Stimulated activated CD8-positive, alpha-beta memory T cell treated with anti-CD3 and anti-CD28 coated beads, Interleukin-15, amount 100 ng/mL, for 24 hours (primary cell): ENCODE measurements at places on chromosomes 16 and 17.
A peak's percentile ranks its signal among the peaks of the same experiment; 100 is the strongest.

DNA sequence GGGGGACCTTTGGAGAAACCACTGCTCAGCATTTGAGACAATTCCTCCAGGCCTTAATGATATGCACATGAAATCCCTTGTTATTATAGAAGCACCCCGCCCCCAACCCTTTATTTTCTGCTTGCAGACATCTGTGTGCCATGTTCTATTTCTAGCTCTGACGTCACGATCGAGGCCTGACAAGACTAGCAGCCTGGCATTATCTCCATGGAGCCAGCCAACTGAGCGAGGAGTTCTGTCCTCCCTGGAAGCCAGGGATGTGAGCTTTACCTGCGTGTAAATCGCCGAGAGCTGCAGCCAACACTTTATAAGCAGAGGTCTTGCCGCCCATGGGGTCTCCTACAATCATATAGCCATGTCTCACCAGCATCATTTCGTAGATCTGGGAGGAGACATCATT, 116.9 kb downstream of the DNAH3 start:
- no peak for DNase-seq

- DNase-seq = no peak
These were observed 73.9 kb downstream of the CEP95 start for GRCh38 chr17:64580384-64581315.

GRCh38 chr17:79632432-79632735, 21.5 kb upstream of the RBFOX3 start:
- no peak for DNase-seq

GRCh38 chr17:74545843-74546230, at the start of gene CD300C:
TSS of gene CD300C (minus strand) at chr17:74546115. CDS start at chr17:74545782, 333 bp downstream.
- no peak for DNase-seq

GRCh38 chr17:69516225-69516624, 101.7 kb downstream of the MAP2K6 start:
- no peak for DNase-seq

DNA sequence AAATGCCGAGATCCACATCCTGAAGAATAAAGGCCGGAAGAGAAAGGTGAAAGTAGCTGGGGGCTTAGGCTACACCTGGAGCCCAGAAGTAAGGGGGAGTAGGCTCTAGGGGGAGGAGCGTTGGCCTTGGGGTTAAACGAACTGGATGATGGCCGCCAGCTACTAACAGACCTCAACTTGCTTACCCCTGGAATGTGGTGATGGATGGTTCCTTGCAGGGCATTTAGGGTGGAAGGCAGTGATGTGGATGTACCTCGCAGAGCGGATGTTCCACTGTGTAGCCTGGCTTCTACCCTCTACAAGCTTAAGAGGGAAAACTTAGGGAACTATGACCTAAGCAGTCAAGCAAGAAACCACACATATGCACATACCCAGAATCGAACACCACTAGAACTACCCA, 2.3 kb upstream of the MAZ start:
- no peak for DNase-seq

GRCh38 chr16:64094992-64095634, 1026.8 kb downstream of the CDH11 start:
- DNase-seq = no peak

DNA sequence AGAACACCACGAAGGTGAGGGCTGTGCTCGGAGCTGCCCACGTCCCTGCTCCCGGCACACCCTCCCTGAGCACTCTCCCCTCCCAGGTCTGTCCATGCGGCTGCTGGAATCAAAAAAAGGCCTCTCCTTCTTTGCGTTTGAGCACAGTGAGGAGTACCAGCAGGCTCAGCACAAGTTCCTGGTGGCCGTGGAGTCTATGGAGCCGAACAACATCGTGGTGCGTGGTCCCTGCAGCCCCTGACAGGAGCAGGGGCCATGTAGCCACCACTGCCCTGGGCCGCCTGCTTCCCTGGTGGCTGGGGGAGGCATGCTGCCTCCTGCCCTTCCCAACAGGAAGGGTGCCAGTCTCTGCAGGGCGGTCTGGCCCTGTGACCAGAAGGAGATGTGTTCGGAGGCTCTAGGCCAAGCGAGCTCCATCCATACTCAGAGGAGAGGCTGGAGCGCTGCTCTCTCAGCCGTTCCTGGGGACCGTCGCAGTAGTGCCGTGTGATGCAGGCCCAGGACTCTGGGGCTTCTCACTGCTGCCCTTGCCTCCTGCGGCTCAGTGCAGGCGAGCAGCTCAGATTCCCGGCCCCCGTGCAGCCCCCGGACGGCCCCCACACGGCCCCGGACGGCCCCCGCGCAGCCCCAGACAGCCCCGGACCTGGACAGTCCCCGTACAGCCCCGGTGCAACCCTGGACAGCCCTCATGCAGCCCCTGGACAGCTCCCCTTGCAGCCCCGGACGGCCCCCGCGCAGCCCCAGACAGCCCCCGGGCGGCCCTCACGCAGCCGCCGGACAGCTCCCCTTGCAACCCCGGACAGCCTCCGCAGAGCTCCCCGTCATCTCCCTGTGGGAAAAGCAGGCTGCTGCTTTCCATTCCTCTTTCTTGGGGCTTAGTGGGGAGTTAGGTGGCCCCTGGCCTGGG, 20.5 kb downstream of the TCF25 start:
- DNase-seq = no peak

DNA sequence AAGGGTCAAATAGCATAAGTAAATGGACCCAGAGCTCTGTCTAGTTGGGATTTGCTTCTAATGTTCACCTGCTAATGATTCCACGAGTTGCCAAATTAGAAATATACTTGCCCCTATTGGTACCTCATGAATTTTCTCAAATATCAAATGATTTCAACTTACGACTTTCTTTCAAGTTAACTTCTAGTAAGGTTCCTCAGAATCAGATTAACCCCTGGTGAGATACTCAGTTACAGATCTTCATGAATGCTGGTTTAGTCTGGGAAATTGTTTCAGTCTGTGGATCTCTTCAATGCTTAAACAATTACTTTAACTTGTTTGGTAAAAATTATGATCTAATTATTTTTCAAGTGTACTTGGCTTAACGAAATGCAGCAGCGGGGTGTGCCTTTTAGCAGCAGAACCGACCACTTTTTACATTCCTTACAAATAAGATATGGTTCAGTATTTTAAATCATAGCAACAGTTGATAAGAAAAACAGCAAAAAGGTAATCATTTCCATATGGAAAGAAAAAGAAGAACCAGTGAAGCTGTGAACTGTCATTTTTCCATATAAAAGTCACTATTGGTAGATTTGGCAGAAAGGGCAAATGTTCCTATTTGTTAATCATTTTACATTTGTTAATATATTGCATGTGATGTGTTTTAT, 34.5 kb downstream of the TUBD1 start:
- no peak for DNase-seq

DNA sequence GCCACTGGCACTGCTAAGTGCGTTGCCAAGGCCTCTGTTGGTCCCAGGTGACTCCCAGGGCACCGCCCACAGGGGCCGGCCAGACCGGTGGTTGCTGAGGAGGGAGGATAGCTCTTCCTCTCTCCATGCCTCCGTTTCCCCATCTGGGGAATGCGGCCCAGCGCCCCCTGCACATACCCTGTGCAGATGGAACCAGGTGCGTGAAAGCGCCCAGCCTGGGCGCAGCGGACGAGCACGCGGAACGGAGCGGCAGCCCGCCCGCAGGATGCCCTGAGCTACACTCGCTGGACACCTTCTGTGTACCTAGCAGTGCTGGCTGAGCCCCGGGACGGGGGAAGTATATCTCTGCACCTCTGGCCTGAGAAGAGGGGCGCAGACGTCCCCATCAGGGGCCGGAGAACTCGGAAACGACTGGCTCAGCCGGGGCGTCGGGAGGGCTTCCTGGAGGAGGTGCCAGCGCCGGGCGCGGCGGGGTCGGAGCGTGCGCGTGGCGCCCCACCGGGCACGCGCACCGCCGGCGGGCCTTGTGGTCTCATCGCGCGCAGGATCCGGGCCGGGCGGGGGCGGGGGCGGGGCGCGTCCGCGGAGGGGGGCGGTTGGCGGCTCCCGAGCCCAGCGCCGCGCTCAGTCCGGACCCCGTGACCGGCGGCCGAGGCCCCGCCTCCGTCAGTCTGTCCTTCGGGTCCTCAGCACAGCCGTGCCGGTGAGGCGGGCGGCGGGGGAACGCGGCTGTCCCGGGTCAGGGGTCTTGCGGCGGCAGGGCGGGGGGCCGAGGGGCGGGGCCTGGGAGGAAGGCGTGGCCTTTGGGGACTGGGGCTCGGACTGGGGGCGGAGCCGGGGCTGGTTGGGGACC, at the start of the genes CCDC78 and HAGHL:
Gene CCDC78 (minus strand): TSS at position 6 of the 853 bp plus-strand sequence. CDS start 76 bp downstream, outside the sequence.
Gene HAGHL (plus strand): TSS at position 669 of the 853 bp plus-strand sequence. CDS start 404 bp downstream, outside the sequence.
- DNase-seq = peak; percentile 46

DNA sequence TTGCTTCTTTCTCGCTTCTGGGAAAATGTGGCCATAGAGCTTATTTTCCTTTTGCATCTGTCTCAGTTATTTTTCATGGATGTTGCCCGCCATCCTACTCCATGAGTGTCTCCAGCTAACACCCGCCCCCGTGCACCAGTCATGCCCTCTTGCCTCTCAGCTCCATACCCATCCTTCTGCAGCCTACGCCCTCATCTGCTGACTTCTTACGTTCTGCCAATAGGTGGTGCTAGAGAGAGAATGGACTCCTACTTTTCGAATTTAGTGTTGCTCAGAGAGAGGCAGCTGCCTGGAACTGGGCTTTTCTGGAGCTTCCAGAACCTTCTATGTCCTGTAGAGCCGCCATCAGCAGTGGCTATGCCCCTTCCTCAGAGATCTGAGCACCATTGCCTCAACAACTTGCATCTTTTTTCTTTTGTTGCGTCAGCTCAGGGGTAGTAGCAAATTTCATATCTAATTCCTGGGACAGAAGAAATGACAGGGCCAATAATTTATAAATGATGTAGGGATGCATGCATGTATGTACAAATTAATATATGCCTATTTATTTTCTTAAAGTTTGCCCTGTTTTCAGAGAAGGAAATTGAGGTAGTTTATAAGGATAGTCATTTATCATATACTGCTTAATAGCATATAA, 119.7 kb upstream of the MYOCD start:
- DNase-seq = no peak

- no peak for DNase-seq
These were observed 358.1 kb downstream of the UTP18 start for GRCh38 chr17:51618476-51618875.

DNA sequence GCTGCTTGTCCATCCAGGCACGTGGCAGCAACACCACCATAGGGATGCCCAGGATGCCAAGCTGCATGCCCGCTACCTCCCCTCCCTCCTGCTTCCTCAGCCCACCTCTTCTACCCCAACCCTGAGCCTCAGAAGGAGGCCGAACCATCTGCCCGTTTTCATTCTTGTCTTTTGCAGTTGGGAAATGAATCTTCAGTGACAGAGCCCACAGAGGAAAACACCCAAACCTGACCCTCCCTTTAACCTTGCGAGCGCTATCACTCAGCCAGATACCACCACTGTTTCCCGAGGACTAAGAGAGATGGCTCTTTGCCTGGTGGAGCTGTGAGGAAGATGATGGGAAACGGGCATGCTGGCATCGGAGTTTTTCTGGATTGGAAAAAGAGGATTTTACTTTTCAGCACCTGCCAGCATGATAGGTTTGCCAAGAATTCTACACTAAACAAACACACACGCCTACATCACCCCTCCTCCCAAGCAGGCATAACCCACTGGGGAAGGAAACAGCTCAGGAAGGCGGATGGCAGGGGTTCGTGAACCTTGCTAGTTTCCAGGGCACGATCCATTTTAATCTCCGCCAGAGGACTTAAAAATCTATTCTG, 457.4 kb downstream of the SLC39A11 start:
- no peak for DNase-seq

GRCh38 chr17:55734128-55734781, 11.6 kb upstream of the TMEM100 start:
- no peak for DNase-seq

DNA sequence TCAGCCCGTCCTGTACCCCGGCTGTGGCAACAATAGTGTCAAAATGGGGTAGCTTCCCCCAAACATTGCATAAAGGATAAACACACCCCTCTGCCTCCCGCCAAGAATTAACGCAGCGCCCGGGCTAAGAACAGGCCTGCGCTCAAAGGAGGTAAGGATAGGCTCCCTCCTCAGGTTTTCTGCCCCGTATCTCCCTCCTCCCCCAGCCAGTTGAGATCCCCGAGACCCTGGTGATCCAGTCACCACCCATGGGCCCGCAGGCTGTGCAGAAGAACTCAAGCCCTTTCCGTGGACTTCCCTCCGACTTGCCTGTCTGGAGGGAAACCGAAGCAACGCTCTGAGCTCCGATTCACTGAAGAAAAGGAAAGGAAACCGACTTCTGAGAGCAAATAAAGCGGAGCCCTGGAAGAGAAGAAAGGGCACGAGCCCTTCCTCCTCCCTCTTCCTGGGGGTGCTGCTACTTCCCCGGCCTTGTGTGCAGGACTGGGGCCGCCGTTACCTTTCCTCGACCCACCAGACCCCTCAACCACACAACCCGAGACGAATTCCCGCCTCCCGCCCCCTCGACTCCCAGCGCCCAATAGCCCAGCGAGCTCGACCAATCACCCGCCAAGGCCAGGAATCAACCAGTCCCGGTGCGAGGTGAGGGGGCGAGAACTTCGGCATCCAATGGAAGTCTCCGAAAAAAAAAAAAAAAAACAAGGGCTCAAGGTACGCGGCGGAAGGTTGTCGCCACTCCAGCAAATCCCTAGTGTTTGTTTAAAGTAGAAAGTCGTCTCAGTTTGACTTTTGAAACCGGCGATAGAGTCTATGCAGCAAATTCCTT, at the start of gene BRIP1:
Gene BRIP1 (minus strand): TSS at position 554 of the 826 bp plus-strand sequence. CDS start 1,989 bp downstream, outside the sequence.
- DNase-seq = peak; percentile 61

DNA sequence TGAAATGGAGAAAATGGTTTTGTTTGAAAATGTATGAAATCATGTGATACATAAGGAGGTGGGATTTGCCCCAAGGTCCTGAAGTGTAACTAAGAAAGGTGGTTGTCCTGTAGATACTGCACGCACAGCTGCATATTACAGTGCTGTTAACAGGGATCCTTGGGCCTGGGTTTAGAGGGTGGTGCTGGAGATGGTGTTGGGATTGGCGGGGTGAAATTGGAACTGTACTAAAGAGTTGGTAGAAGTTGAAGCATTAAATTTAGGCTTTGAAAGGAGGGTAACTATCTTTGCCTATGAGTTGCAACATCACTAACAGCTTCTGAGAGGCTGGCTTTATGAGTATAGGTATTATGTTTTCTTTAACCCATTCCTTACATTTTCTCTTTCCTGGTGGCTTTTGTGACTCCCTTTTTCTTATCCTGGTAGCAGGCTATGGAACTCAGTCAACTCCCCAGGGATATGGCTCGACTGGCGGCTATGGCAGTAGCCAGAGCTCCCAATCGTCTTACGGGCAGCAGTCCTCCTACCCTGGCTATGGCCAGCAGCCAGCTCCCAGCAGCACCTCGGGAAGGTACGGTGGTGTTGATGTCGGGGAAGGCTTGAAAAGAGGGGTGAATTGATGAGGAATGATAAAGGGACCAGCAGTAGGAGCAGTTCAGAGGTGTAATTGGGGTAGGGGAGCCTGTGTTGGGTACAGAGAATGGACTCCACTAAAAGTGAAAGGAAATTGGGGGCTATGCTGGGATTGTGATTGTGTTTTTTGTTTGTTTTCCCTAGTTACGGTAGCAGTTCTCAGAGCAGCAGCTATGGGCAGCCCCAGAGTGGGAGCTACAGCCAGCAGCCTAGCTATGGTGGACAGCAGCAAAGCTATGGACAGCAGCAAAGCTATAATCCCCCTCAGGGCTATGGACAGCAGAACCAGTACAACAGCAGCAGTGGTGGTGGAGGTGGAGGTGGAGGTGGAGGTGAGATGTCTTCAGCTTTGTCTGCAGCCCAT, 3.8 kb downstream of the FUS start:
- DNase-seq = no peak
